ENCODE measurements at places on chromosomes 1 and 21.
A peak's percentile ranks its signal among the peaks of the same experiment; 100 is the strongest.

DNA sequence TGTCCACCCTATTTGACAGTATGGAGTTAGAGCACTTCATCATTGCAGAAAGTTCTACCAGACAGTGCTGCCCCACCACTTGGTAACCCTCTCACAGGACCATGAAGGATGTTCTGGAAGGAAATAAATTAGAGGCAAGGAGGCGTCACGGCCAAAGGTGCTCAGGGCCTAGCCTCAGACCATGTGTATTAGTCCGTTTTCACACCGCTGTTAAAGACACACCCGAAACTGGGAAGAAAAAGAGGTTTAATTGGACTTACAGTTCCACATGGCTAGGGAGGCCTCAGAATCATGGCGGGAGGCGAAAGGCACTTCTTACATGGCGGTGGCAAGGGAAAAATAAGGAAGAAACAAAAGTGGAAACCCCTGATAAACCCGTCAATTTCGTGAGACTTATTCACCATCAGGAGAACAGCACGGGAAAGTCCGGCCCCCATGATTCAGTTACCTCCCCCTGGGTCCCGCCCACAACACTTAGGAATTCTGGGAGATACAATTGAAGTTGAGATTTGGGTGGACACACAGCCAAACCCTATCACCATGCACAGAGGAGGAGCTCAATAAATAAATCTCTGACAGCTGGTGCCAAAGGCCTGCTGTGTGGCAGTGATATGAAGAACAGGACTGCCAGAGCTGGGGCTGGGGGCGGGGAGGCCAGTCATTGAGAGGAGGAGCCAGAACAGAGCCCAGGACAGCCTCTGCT lies 75.8 kb downstream of the FHAD1 start:
- no peak for DNase-seq

GRCh38 chr1:150429805-150430204 lies 57.4 kb upstream of the TARS2 start:
- no peak for DNase-seq

- DNase-seq = no peak
These were observed 96.2 kb upstream of the WLS start for GRCh38 chr1:68328490-68328889.

GRCh38 chr1:234530672-234531071 lies 51.7 kb upstream of the TARBP1 start:
- no peak for DNase-seq

DNA sequence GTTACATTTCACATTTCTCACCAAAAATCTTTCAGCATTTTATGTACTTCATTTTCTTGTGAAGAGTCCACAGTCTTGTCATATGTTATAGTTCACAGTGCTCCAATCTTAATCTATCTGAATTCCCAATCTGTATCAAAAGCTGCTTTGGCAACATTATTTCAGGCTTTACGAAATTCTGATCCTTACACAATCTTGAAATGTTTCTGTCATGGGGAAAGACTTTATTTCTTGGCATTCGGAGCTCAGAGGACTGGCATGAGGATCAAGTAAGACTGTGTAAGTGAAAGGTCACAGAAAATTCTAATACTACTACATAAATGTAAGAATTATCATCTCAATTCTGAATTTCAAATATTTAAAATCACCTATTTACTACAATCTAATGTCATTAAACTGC lies 2.0 kb downstream of the USP33 start:
- no peak for DNase-seq

- no peak for DNase-seq
These were observed 14.4 kb downstream of the PRR9 start for GRCh38 chr1:153231785-153232184.

DNA sequence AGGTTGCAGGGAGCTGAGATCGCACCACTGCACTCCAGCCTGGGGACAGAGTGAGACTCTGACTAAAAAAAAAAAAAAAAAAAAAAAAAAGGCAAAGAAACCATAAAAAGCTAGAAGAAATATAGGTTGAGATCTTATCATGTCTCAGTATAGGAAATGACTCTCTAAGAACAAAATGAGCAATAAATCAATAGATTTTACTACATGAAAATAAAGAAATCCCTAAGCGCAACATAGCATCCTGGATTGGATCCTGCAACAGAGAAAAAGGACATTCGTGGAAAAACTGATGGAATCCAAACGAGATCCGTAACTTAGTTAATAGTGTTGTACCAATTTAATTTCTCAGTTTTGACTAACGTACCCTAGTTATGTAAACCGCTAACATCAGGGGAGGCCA lies 35.3 kb downstream of the SLC1A7 start:
- DNase-seq = no peak

DNA sequence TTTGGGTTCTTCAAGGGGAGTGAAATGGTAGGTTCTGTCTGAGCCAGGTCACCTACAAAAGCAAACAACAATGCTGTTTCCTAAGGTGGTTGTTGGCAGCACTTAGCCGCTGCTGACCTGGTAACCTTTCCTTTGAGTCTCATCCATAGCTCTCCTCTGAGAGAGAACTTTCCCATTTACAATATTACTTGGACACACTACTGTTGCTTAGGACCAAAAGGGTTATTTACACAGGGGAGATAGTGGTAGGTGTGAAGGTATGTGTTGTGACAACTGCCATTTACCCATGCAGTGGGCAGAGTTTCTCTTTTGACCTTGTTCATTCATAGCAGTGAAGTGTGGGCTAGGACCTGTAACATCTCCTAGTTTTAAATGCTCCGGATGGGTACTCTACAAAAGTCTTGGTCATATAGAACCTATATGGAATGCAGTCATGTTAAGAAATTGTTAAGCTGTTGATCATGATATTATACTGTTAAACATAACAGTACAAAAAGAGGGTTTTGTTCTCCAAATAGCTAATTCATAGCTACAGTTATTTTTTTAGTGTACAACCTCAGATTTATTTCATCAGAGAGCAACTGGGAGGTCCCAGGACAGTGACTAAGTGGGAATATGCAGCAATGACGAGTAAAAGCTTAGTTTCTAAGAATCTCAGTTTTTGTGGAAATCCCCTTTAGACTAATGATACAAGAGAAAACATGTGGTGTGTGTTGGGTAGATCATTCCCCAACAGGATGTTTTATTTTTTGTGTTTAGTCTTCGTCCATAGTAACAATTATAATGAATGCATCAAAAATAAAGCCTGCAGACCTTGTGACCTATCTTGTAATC lies 219.7 kb downstream of the NFIA start:
- DNase-seq = no peak

DNA sequence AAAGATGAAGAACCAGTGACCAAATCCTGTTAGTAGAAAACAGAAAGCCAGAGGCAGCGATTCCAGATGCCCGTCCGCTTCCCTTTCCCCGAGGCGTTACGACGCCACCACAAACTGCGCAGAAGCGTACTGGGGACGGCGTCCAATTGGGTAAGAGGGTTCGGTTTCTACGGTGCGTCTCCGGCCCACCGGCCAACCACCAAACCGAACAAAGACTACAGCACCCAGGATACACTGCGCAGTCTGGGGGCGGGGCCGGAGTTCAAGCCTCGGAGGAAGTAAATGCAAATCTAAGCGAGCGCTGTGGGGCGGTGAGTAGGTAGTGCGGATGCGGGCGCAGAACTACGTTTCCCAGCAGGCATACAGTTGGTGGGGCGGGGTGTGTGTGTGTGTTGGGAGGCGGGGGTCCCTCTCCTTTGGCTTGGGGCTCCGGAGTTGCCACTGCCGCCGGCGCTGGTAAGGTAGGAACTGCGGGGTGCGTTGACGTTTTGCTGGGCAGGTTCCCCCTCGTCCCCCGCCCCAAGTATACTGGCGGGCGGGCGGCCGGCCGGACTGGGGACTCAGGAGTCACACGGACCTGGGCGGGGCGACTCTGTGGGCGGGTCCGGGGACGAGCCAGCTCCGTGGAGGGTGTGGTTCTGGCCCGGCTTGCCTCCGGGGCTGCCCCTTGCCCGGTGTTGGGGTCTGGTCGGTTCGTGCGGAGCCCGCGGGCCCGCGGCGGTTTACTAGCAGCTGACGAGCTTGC lies at the start of the genes SWT1 and TRMT1L:
Gene SWT1, plus strand, starts transcription at position 314 of the 745 bp plus-strand sequence. CDS start 3,675 bp downstream, outside the sequence.
Gene TRMT1L, minus strand, starts transcription at position 100 of the 745 bp plus-strand sequence. CDS start 241 bp downstream, outside the sequence.
- peak; percentile 61 for DNase-seq

GRCh38 chr1:215647738-215648137 lies 80.6 kb downstream of the KCTD3 start:
- DNase-seq = no peak

DNA sequence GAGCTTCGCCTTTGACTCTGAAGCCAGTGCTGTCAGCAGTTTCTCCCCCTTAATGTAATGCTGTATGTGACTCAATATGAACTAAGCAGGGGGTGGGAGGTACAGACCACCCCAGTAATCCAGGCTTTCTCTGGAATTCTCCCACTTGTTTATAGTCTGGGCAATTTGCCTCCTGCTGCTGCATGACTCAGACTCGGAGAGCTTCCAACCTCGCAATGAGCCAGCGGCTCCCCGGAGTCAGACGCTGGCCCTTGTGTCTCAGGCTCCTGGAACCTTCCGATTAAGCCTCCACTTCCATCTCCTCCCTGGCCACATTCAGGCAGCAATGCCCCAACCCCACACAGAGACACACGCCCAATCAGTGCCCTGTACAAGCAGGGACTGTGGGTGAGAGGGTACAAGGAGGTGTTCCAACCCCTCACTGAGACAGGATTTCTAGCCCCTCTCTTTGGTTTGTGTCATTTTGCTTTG lies 471.7 kb upstream of the VAMP3 start:
- no peak for DNase-seq

DNA sequence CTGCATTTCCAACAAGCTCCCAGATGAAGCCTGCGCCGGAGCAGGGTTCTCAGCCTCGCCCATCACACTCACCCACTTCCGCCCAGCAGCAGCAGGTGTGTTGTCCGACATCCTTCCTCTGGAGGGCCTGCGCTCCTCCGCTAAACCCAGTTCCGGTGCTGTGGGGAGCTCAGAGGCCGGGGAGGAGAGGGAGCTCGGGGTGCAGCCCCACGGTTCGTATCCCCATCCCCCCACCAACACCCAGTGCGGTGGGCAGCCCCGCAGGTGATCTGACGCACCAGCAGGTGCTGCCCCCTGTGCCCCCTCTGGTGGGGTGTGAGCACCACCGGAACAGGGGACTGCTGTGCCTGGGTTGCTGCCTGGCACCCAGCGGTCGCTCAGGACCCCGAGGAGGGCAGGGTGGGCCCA lies 3.4 kb upstream of the PEX10 start:
- no peak for DNase-seq

DNA sequence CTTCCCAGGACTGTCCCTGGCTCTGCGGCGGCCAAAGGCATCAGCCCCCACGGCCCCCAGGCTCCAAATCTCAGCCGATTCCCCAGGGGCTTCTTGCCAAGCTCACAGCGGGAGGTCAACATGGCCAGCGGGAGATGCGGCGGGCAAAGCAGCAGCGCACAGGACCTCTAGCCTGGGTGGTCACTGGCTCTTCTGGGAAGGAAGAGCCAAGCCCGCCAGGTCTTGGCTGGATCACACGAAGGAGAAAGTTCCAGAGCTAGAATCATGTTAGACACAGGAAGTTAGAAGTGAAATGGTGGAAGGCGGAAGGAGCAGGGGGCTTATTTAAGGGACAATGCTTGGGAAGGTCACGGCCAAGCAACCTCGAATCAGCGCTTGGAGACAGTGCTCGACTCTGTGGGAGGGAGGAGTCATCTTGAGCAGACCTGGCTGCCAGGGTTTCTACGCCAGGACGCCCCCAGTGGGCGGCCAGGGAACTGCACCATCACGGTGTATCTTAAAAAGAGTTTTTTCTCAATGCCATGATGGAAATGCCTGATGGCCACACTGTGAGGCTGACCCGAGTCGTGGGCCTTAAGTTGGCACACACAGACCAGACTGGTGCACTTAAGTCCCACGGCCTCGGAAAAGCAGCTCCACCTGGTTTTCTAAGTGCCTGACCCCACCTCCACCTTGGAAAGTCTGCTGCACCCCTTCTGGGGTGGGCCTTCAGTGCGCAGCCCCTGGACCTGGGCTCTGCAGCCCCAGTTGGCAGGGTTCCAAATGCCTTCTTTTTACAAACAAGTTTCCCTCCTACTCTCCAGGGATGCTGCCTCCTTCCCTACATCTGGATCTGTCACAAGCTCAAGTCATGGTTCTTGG lies 29.3 kb downstream of the SLC66A1 start:
- DNase-seq = peak; percentile 51

- DNase-seq = no peak
These were observed 72.3 kb upstream of the ADAM30 start for GRCh38 chr1:119968601-119969000.

DNA sequence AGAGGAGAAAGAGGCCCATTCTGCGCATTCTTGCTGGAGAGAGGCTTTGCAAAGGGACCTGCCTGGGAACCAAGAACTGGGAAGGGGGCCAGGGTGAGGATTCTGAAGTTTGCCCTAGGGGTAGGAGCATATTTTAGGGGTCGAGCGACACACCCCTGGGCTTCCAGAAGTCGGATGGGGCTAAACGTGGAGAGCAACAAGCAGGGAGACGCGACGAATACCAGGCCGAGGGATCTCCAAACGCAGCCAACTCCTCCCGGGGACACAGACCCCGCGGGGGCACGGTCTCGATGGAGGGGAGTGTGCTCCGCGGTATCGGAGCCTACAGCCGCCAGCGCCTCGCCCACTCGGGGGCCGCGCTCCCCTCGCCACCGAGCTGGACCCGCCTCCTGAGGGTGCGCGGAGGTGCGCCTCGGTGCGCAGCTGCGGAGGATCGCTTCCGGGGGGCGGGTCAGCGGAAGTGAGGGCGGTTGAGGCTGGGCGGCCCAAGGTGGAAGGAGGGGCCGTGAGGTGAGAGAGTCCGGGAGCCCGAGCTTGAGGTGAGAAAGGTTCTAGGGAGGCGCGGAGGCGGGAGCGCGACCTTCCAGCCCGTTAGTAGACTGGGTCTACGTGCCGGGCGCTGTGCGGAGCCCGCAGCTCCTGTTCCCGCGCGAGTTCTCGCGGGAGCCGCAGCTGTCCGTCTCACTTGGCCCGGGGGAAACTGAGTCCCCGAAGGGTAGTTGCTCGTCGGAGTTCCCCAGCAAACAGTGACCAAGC lies at the start of gene MTFR1L:
Gene MTFR1L, plus strand, starts transcription at position 464 of the 756 bp plus-strand sequence. CDS start 3,151 bp downstream, outside the sequence.
- peak; percentile 86 for DNase-seq

- no peak for DNase-seq
These were observed 46.3 kb upstream of the RPL11 start for GRCh38 chr1:23645338-23645737.

GRCh38 chr1:24775916-24776315 lies 30.7 kb downstream of the CLIC4 start:
- DNase-seq = no peak

GRCh38 chr1:26124418-26125331 lies 13.1 kb downstream of the PDIK1L start:
- no peak for DNase-seq

GRCh38 chr1:173332026-173332425 lies 124.9 kb upstream of the TNFSF4 start:
- no peak for DNase-seq

Data from D721Med (cell line).